ENCODE measurements at places on chromosomes 2 and 18. TPM values are rescaled to one million over a fixed set of nuclear protein-coding genes. Genes with fewer than 3 reads are reported as not detected.

SLC20A1 gene
- total RNA-seq = 139 TPM

SERPINB4 gene
- total RNA-seq = not detected

NOSTRIN gene
- total RNA-seq = not detected

MC4R gene
- not detected for total RNA-seq

TMEM178A gene
- total RNA-seq = 0.86 TPM

SCYGR4 gene
- total RNA-seq = not detected

ADD2 gene
- not detected for total RNA-seq

C2orf81 gene
- 3.5 TPM for total RNA-seq

CASP10 gene
- total RNA-seq = 6.8 TPM

MROH2A gene
- not detected for total RNA-seq

All from smooth muscle cell of the pulmonary artery (primary cell).